Pancreas (tissue), 10 donors: ENCODE measurements at places on chromosomes 3 and 15. TPM values are rescaled to one million over a fixed set of nuclear protein-coding genes. Genes with fewer than 3 reads are reported as not detected.

LIPC gene
- total RNA-seq = 0.69 TPM

- no peaks in the 10 kb centered on the region for H3K4me1 ChIP-seq
- no peaks in the 10 kb centered on the region for H3K27me3 ChIP-seq
- no peak overlapping the region for H3K27ac ChIP-seq
- no peak for DNase-seq
- H3K36me3 ChIP-seq = no peaks in the 10 kb centered on the region
Measured at GRCh38 chr15:30865257-30865656, 38.5 kb upstream of the FAN1 start.

GRCh38 chr15:81016489-81017068 is 15.9 kb downstream of the TLNRD1 start:
- no peaks in the 10 kb centered on the region for H3K4me1 ChIP-seq
- H3K27ac ChIP-seq = no peak overlapping the region
- no peak overlapping the region for H3K4me3 ChIP-seq
- DNase-seq = no peak

CYP8B1 gene
- total RNA-seq = not detected

WDR93 gene
- total RNA-seq = 0.15 TPM

- DNase-seq = no peak
- no peak overlapping the region for H3K4me3 ChIP-seq
- H3K4me1 ChIP-seq = no peaks in the 10 kb centered on the region
- H3K27ac ChIP-seq = no peak overlapping the region
- no peaks in the 10 kb centered on the region for H3K27me3 ChIP-seq
- H3K36me3 ChIP-seq = no peaks in the 10 kb centered on the region
Measured at GRCh38 chr3:170714122-170714521, 128.2 kb upstream of the SLC7A14 start.

- no peaks in the 10 kb centered on the region for H3K27me3 ChIP-seq
- no peak overlapping the region for H3K4me3 ChIP-seq
- H3K27ac ChIP-seq = no peak overlapping the region
- DNase-seq = no peak
- H3K4me1 ChIP-seq = no peaks in the 10 kb centered on the region
- no peaks in the 10 kb centered on the region for H3K36me3 ChIP-seq
Measured at GRCh38 chr3:85498177-85498576, 539.4 kb downstream of the CADM2 start.

GRCh38 chr3:56423661-56424099 is 44.6 kb downstream of the ERC2 start:
- H3K36me3 ChIP-seq = no peaks in the 10 kb centered on the region
- no peak overlapping the region for H3K27ac ChIP-seq
- H3K4me1 ChIP-seq = no peaks in the 10 kb centered on the region
- no peaks in the 10 kb centered on the region for H3K27me3 ChIP-seq

- no peaks in the 10 kb centered on the region for H3K36me3 ChIP-seq
- no peak for DNase-seq
- no peaks in the 10 kb centered on the region for H3K27me3 ChIP-seq
- H3K4me1 ChIP-seq = peaks cover 4% of the 10 kb centered on the region
- no peak overlapping the region for H3K27ac ChIP-seq
Measured at GRCh38 chr15:69713726-69714559, 261.3 kb downstream of the RPLP1 start.

- no peak for DNase-seq
- H3K27me3 ChIP-seq = no peaks in the 10 kb centered on the region
- H3K36me3 ChIP-seq = no peaks in the 10 kb centered on the region
- no peaks in the 10 kb centered on the region for H3K4me1 ChIP-seq
Measured at GRCh38 chr15:43329217-43329959, 985 bp downstream of the LCMT2 start.

- no peak overlapping the region for H3K27ac ChIP-seq
- H3K27me3 ChIP-seq = no peaks in the 10 kb centered on the region
- H3K4me3 ChIP-seq = no peak overlapping the region
- H3K4me1 ChIP-seq = no peaks in the 10 kb centered on the region
- H3K36me3 ChIP-seq = no peaks in the 10 kb centered on the region
- DNase-seq = no peak
Measured at GRCh38 chr15:87619161-87619960, 637.2 kb downstream of the NTRK3 start.

PLD1 gene
- total RNA-seq = 62.1 TPM

- H3K4me1 ChIP-seq = no peaks in the 10 kb centered on the region
- H3K27me3 ChIP-seq = no peaks in the 10 kb centered on the region
- DNase-seq = no peak
- H3K27ac ChIP-seq = no peak overlapping the region
Measured at GRCh38 chr3:81352867-81353266, 408.6 kb downstream of the GBE1 start.

NKTR gene
- total RNA-seq = 15.5 TPM

KIF7 gene
- total RNA-seq = 0.79 TPM

GRCh38 chr15:43524254-43524845 is 6.9 kb downstream of the MAP1A start:
- no peaks in the 10 kb centered on the region for H3K27me3 ChIP-seq
- no peaks in the 10 kb centered on the region for H3K36me3 ChIP-seq
- no peak overlapping the region for H3K27ac ChIP-seq
- H3K4me3 ChIP-seq = no peak overlapping the region
- DNase-seq = no peak

DNA sequence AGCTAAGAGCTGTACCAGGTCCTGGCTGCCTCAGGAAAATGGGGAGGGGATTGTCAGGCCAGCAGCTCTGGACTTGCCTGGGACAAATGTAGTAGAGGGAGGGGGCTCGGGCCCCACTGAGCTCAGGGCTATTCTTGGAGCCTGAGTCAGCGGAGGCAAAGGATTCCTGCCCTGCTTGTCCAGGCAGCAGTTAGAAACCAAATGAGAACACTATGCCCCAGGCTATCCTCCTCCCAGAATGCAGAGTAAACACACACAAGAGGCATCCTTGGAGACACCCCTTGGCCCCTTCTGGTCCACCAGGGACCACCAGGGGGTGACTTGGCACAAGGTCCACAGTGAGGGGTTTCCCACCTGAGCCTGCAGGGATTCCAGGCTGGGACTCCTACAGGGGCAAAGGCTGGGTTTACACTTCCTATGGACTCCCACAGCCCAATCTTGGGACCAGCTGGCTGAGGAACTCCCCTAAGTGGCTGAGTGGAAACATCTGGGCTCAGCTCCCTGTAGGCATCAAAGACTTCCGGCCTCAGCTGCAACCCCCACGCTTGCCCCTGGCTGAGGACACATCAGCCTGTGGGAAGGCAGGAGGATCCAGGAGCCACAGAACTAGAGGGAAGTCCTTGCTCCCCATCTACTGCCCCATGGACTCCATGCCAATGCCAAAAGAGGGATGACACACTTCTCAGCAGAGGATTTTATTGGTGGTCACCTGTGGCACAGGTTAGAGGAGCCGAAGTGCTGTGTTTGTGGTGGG is 3.4 kb upstream of the COL7A1 start:
- DNase-seq = peak; percentile 45
- peaks cover 3% of the 10 kb centered on the region for H3K36me3 ChIP-seq
- no peaks in the 10 kb centered on the region for H3K27me3 ChIP-seq
- H3K27ac ChIP-seq = no peak overlapping the region
- no peaks in the 10 kb centered on the region for H3K4me1 ChIP-seq

GRCh38 chr3:141089339-141090152 is 38.4 kb downstream of the SPSB4 start:
- H3K27ac ChIP-seq = no peak overlapping the region
- peaks cover 15% of the 10 kb centered on the region for H3K4me1 ChIP-seq
- no peaks in the 10 kb centered on the region for H3K36me3 ChIP-seq
- DNase-seq = no peak

- H3K27me3 ChIP-seq = no peaks in the 10 kb centered on the region
- no peaks in the 10 kb centered on the region for H3K36me3 ChIP-seq
- no peak for DNase-seq
- H3K4me1 ChIP-seq = no peaks in the 10 kb centered on the region
- H3K27ac ChIP-seq = no peak overlapping the region
Measured at GRCh38 chr3:113287111-113287802, 75.9 kb downstream of the BOC start.

GCSAM gene
- not detected for total RNA-seq

GRCh38 chr3:119288669-119289403 is 5.3 kb upstream of the ARHGAP31 start:
- H3K27ac ChIP-seq = no peak overlapping the region
- no peak for DNase-seq
- H3K36me3 ChIP-seq = no peaks in the 10 kb centered on the region
- H3K4me3 ChIP-seq = no peak overlapping the region
- no peaks in the 10 kb centered on the region for H3K27me3 ChIP-seq

DNA sequence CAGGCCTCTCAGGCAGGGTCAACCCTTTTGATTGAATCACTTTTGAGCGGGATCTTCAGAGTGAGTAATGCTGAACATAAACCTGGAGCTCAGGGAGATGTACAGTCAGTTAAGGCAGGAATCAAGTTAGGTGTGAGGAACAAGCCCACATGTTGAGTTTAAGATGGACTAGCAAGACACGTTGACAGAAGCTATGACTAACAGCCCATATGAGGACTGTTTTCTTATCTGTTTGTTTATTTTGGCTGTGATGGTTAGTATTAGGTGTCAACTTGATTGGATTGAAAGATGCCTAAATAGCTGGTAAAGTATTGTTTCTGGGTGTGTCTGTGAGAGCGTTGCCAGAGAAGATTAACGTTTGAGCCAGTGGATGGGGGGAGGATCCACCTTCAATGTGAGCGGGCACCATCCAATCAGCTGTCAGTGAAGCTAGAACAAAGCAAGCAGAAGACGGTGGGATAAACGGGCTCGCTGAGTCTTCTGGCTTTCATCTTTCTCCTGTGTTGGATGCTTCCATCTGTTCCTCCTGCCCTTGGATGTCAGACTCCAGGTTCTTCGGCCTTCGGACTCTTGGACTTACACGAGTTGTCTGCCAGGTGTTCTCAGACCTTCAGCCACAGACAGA is 232.3 kb upstream of the STAC start:
- no peak for DNase-seq
- H3K36me3 ChIP-seq = no peaks in the 10 kb centered on the region
- no peak overlapping the region for H3K27ac ChIP-seq
- no peak overlapping the region for H3K4me3 ChIP-seq
- H3K4me1 ChIP-seq = no peaks in the 10 kb centered on the region
- peaks cover 3% of the 10 kb centered on the region for H3K27me3 ChIP-seq

ADAMTS17 gene
- 13.8 TPM for total RNA-seq

- H3K4me1 ChIP-seq = peaks cover 11% of the 10 kb centered on the region
- DNase-seq = no peak
- H3K4me3 ChIP-seq = no peak overlapping the region
- no peaks in the 10 kb centered on the region for H3K27me3 ChIP-seq
Measured at GRCh38 chr3:120602682-120603081, 6.5 kb downstream of the NDUFB4 start.

GRCh38 chr15:68641376-68641775 is 62.6 kb downstream of the CORO2B start:
- no peaks in the 10 kb centered on the region for H3K4me1 ChIP-seq
- H3K27ac ChIP-seq = no peak overlapping the region
- H3K36me3 ChIP-seq = no peaks in the 10 kb centered on the region
- H3K27me3 ChIP-seq = no peaks in the 10 kb centered on the region
- H3K4me3 ChIP-seq = no peak overlapping the region

- no peaks in the 10 kb centered on the region for H3K4me1 ChIP-seq
- H3K27me3 ChIP-seq = no peaks in the 10 kb centered on the region
- no peak for DNase-seq
Measured at GRCh38 chr3:69164296-69164695, 41.9 kb upstream of the LMOD3 start.

DNA sequence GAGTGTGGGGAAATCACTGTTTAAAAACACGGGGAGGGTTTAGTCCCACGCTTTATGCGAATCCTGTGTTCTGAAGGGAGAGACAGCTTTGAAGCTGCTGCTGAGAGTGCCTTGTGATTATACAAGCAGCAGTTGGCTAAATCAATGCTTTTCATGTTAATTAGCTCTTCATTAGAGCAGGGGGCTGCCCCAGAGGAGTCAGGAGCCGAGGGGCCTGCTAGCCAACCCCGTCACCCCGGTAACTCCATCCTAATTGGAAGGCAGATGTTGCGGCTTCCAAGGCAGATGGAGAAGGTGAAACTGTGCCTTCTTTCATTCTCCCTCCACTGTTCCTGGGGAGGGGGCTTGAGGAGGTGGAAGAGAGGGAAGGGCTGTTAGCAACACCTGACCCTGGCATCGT is 92.4 kb upstream of the ANKRD34C start:
- no peaks in the 10 kb centered on the region for H3K36me3 ChIP-seq
- H3K27ac ChIP-seq = no peak overlapping the region
- no peaks in the 10 kb centered on the region for H3K27me3 ChIP-seq
- H3K4me1 ChIP-seq = no peaks in the 10 kb centered on the region
- no peak for DNase-seq

DNA sequence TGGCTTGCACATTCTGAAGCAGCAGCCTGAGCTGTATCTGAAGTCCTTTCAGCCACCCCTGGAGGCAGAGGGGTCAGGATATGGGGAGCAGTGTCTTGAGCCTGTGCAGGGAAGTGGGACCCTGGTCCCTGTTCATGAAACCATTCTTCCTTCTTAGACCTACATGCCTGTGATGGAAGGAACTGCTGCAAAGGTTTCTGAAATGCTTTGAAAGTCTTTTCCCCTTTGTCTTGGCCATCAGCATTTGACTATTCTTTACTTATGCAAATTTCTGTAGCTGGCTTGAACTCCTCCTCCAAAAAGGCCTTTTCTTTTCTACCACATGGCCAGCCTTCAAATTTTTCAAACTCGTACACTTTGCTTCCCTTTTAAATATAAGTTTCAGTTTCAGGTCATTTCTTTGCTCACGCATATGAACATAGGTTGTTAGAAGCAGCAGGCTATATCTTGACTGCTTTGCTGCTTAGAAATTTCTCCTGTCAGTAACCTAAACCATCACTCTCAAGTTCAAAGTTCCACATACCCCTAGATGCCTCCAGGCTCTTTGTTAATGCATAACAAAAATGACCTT is 62.3 kb downstream of the GALK2 start:
- H3K4me1 ChIP-seq = peaks cover 4% of the 10 kb centered on the region
- H3K4me3 ChIP-seq = no peak overlapping the region
- DNase-seq = no peak

GRCh38 chr3:98784666-98785600 is 21.8 kb downstream of the ST3GAL6 start:
- peak overlapping the region; percentile 21 for H3K27ac ChIP-seq
- no peak overlapping the region for H3K4me3 ChIP-seq
- no peaks in the 10 kb centered on the region for H3K36me3 ChIP-seq
- H3K4me1 ChIP-seq = peaks cover 12% of the 10 kb centered on the region
- no peak for DNase-seq

GRCh38 chr15:27165590-27165989 is 194.6 kb downstream of the GABRG3 start:
- no peaks in the 10 kb centered on the region for H3K36me3 ChIP-seq
- H3K27ac ChIP-seq = no peak overlapping the region
- H3K4me3 ChIP-seq = no peak overlapping the region
- DNase-seq = no peak
- no peaks in the 10 kb centered on the region for H3K27me3 ChIP-seq
